ENCODE measurements at places on chromosomes 11 and 22.

- no peak for DNase-seq
These were observed 83.7 kb upstream of the LINC01488 start for GRCh38 chr11:69397732-69398131.

DNA sequence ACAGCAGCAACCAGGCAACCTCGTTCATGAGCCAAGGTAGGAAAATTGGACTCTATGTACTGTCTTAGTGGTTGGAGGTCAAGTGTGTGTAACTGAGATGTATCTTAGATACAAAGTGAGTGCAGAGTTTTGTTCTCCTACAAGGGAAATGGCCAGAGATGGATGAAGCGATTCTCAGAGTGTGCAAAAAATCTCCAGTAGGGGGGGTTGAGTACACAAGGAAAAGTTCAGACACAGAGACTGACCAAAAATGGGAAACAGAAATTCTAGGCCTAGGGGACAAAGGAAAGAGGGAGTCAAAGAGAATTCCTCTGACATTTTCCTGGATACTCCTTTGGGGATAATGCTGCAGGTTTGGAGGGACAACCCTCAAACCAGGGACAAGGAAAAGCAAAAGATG lies 38.2 kb upstream of the OR5AK2 start:
- DNase-seq = no peak

GRCh38 chr22:32430352-32430751 lies 18.3 kb upstream of the RTCB start:
- DNase-seq = no peak

DNA sequence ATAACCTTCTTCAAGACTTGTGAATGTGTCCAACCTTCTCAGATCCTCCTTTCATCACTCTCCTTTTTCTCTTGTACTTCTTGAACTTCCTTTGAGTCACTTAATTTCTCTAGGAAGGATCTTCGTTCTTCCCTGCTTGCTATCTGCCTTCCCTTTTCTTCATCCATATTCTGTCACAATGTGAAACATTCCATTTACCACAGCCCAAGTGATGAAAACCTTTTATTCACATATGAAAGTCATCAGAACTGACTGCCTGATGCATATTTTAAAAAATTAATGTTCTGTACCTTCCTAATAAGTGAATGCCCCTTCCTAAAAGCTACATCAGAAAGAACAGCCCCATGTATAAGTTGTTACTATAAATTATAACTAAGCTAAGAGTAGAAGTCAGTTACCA lies 520.4 kb upstream of the LUZP2 start:
- no peak for DNase-seq

DNA sequence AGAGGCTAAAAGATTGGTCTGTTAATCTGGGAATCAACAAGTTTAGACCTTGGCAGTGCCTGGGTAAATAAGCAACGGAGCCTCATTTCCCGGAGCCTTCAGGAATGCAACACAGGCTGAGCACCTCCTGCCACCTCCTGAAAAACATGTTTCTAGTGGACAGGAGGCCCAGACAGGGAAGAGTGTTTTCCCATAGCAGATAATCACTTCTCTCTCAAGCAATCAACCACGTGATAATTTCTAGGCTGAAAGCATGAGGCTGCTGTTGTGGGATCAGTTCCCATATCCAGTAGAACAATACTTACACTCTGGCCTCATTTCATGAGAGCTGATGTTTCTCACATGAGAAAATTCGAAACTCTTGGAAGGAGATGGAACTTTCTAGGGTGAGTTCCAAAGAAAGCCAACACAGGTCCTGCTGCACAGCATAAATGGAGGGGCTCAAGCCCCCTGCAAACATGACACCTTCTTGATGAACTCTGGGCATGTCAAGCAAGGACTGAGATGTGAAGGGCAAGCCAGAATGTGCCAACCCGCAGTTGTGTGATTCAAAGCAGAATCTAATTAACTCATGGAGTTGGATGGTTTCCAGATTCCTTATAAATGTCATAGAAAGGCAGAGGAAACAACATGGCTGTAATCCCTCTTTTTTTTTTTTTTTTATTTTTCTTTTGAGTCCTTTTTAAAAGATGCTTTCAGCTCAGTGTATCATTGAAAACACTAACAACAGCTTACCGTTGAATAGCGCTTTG lies 228.5 kb upstream of the SESN3 start:
- DNase-seq = peak; percentile 74

DNA sequence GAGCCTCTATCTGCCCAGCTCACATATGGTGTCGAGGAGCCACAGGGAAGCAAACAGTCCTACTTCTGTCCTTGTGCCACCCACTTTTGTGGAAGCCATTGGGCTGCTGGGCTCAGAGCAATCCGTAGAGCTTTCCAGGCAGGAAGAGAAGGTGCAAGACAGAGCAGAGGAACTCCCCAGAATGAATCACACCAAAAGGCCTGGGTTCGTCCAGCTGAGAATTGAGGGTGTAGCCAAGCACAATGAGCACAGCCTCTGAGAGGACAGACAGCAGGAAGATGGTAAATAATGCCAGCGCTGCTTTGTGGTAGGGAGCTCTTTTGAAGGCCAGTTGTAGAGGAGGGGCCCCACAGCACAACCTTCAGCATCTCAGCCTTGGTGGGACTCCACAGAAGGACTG lies 237.8 kb downstream of the GRIK4 start:
- no peak for DNase-seq

DNA sequence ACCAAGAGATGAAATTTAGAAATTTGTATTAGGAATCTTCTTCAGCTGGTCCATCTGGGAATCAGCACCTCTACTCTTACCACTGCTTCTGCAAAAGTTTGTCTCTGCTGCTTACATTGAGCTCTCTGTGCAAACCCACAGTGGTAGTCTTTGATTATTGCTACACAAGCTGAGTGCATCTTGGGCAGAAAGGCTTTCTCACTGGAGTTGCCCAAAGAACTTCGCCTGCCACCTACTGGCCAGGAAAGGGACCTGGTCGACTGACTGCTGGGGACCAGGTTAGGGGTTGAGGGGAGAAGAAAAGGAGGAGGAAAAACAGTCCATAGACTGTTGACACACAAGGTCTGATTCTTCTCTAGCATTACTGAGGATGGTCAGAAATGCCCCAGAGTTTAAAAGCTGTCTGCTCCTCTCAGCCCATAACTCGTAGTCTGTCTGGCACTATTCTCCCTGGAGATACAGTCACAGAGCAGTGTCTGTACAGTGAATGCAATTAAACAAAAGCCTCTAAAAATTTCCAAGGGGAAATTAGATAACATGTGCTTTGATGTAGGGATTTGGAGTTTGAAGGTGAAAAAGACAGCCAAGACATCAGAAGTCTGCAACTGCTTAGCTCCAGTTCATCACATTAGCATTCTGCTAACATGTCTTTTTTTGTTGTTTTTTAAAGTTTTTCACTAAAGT lies 215.0 kb upstream of the CTSC start:
- peak; percentile 84 for DNase-seq

- DNase-seq = no peak
These were observed 91.0 kb downstream of the TMPRSS5 start for GRCh38 chr11:113615098-113615497.

- no peak for DNase-seq
These were observed 105.0 kb upstream of the RAG2 start for GRCh38 chr11:36703055-36703404.

DNA sequence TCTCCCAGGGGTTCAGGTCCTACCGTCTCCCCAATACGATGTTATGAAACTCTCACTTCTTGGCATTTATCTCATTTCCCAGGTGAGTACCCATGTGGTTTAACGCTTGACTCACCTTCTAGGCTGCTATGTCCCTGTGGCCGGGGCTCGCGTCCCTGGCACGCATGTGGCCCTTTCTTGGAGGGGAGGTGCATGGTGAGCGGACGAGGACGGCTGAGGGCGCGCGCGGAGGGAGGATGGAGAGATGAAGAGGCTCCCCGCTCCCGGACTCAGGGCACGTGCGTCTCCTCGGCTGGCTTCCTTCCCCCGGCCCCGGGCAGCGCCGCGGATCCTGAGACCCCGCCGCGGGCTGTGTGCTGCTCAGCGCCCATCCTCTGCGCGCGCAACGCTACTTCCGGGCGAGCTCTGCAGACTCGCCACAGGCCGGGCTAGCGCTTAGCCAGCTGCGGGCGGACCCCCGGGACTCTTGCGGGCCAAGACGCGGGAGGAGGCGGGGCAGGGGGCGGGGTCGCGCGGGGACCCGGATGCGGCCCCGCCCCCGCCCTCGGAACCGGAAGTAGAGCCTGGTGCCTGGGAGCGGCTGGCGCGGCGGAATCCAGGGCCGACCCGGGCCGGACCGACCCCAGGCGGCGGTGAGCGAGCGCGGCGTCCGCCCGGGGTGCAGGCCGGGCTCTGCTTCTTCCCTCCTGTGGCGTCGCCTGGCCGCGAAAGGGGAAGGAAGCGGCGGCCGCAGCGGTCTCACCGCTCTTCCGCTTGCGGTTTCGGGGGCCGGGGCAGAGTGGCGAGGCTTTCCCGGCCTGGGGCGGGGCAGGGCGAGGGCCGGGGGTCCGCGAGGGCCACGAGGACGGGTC lies at the start of gene CTTN:
Gene CTTN (plus strand): TSS at position 547 of the 851 bp plus-strand sequence. CDS start 8,769 bp downstream, outside the sequence.
- DNase-seq = peak; percentile 93

DNA sequence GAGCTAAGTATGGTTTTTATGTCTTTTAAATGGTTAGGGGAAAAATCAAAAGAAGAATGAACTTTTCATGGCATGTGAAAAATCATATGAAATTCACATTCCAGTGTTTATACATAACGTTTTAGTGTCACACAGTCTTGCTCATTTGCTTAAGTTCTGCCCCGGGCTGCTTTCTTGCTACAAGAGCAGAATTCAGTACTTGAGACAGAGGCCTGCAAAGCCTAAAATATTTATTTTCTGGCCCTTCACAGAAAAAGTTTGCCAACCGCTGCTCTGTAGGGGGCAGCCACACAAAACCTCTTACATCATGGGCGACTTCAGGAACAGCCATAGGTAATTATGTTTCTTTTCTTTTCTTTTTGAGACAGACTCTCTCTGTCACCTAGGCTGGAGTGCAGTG lies 1.0 kb upstream of the ATG2A start:
- no peak for DNase-seq

DNA sequence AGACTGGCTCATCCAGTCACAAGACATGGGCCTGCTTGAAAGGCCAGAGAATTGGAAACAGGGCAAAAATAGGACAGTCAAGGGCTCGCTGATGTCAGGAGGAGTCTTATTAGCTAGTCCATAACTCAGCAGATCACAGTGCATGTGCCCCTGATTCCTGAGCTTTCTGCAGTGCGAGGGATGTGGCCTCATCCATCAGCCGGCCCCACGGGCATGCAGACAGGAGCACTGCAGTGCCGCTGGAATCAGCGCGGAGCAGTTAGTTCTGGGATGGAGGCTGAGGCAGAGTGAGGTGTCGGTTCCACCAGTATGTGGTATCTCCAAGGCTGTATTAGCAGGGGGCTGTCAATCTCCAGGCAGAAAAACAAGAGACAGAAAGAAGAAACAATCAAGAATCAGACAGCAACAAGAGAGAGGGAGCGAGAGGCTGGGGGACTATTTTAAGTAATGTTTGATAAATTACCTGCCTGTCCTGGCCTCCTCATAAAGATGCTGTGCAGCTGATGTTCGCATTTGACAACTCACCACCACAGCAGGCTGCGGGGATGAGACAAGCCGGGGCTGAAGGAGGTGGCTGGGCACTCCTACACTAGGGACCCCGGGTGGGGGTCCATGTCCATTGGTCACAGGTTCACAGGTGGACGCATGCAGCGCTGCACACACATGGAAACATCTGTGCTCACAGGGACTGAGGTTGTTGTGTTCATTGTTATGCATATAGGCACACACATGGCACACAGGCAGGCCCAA lies 167.2 kb downstream of the TRIM29 start:
- no peak for DNase-seq

- no peak for DNase-seq
These were observed 33.1 kb upstream of the SEPTIN5 start for GRCh38 chr22:19680911-19681862.

Measured in SK-N-DZ (cell line).